Gastroesophageal sphincter (tissue), 4 donors: ENCODE measurements at places on chromosomes 1 and 21. TPM values are rescaled to one million over a fixed set of nuclear protein-coding genes. Genes with fewer than 3 reads are reported as not detected.

The S100A7 gene
- total RNA-seq: 253 TPM

The CELA3A gene
- not detected for total RNA-seq

The SPRR2D gene
- total RNA-seq: 10.6 TPM

The NGF gene
- 0.74 TPM for total RNA-seq

DNA sequence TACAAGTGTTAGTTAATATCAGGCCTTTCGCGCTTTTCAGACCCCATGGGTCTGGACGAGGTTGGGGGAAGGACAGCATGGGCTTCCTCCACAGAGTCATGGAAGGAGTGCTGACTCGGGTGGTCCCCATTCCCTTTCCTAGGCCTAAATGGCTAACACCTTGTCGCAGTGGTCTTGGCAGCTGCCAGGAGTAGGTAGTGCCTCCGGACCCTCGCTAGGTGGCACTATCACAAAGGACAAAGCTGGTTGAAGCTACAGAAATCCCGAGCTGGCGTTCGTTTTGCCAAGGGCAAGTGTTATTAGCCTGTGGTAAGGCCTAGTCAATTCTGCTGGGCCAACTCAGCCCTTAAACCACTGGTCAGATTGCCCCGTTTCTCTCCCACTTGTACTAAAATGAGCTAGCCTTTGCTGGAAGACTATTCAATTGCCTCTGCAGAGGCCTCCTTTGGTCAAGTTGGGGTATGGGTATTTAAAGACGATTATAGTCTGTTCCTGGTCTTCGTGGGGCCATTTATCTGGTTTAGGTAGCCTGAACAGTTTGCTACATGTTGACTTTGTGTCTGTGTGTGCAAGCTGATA is 1.1 kb upstream of the UBE2Q1 start:
- peak; percentile 71 for ATAC-seq

- no peak for ATAC-seq
These were observed 322.2 kb downstream of the LMX1A start for GRCh38 chr1:165034136-165034809.

- ATAC-seq: peak; percentile 37
These were observed 11.8 kb upstream of the ALG14 start for GRCh38 chr1:95084317-95085176.

DNA sequence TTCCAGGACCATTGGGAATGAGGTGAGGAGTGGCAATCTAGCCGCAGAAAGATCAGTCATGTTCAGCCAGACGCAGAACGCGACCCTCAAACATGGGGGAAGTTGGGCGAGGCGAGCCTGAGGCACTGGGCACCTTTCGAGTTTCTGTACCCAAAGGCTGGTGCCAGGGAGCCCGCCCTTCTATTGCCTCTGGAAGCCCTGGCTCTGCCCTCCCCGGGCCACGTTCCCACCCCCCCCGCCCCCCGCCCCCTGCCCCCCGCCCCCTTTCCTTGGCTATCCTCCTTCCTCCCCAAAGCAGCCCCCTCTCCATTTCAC is 2.2 kb upstream of the ZBTB7B start:
- no peak for ATAC-seq
